ENCODE measurements at places on chromosomes 2 and 18.

DNA sequence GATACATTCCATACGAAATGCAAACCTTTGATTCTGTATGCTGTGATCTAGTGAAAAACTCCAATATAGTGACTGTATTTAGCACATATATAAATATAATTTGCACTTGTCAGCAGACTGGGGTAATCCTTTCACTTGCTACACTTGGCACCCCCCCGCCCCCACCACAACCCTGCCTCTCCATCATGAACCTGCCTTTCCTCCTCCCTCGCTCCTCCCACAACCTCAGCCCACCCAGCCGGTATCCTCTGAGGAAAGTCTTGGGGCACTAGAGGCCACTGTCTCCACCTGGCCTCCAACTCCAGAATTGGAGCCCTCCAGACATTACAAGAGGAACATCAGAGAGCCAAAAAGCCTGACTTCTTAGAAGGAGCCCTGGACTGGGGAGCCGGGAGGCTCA is 196.3 kb downstream of the LOXHD1 start:
- DNase-seq: no peak

DNA sequence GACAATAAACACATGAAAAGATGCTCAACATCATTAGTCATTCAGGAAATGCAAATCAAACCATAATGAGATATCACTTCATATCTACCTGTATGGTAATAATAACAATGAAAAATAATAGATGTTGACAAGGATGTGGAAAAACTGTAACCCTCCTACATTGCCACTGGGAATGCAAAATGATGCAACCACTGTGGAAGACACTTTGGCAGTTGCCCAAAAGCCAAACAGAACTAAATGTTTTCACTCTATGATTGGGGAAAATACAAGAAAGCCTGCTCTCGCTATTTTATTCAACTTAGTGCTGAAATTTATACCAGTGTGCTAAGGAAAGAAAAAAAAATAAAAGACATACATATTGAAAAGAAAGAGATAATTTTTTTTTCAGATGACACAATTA is 934.5 kb downstream of the CNTNAP5 start:
- no peak for DNase-seq

- DNase-seq: no peak
Measured at GRCh38 chr18:78579854-78580577, 399.6 kb upstream of the SALL3 start.

DNA sequence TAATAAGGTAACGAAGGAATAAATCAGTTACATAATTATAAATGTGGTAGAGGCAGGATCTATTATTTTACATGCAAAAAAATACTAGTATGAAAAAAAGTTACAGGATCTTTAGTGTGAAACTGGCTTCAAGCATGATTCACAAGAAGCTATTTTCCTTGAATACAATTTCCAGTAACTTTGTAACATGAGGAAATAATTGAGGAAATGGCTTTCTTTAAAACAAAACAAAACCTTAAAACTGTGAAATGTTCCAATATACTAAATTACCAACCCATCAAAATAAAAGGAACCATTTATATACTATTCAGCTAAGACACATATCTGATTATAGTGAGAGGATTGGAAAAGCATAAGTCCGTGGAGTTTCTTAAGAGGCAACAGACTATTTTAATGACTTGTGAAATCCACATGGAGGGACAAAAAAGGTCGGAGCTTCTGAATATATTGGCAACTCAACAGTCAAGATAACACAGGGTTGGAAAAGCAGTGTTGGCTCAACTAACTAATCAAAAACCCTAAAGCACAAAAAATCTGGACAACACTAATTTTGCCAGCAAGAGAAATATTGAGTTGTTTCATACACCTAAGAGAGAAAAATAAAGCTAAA is 10.6 kb downstream of the IRS1 start:
- no peak for DNase-seq
